Nephron progenitor cell (in vitro differentiated cells): ENCODE measurements at places on chromosomes 12 and 14.

DNA sequence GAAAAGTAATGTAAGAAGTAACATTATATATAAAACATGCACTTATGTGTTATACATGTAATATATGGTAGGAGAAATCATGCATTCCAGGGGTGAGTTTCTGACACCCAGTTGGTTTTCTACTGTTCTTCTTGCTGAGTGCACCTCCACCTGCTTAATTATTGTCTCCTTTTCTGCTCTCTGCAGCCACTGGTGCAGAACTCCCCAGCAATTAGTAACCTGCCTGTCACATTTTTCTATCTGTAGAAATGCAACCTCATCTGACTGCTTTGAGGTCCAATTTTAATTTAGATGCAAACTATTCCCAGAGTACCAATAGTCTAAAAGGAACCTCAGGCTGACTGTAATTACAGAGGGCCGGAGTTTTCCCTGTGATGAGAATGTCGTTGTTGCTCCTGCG is 842.1 kb downstream of the AACS start:
- no peak for DNase-seq

GRCh38 chr12:50049254-50050118 is 7.9 kb upstream of the ASIC1 start:
- DNase-seq, result no peak

DNA sequence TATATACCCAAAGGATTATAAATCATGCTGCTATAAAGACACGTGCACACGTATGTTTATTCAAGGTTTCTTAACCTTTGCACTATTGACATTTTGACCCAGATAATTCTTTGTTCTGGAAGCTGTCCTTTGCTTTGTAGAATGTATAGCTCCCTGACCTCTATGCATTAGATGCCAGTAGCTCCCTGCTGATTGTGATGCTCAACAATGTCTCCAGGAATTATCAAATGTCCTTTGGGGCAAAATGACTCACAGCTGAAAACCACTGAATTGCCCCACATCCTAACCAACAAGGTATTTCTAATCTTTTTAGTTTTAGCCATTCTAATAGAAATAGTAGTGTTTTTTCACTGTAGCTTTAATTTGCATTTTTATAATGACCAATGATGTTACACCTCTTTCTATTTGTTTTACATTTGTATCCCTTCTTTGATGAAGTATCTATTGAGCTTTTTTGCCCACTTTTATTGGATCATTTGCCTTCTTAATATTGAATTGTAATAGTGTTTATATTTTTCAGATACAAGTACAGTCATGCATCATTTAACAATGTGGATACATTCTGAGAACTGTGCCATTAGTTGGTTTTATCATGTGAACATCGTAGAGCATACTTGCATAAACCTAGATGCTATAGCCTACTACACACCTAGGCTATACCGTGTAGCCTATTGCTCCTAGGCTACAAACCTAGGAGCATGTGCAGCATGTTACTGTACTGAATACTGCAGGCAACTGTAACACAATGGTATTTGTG is 10.4 kb upstream of the NOPCHAP1 start:
- DNase-seq, result no peak

DNA sequence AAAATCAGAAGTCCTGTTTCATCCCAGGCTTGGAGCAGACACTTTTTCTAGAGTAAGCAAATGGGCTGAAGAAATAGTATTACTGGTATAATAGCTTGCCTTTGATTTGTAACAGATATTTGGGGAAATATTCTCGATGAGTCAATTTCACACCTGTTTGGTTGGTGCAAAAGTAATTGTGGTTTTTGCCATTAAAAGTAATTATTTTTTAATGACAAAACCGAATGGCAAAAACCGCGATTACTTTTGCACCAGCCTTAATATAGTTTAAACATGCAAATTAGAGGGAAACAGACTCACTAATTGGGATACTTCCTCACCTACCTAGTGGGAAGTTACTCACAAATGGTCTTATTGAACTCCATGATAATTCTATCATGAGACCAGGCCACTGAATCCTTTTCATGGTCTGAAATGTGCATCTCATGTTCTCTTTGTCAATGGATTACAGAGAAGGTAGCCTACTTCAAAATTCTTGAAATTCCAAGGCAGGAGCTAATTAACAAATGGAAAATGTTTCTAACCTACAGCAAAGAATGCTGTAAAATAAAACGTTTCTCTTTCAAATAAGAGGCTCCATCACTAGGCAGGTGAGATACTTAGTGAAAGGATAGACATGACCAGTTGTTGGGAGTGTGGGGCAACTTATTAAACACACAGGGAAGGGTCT is 391.3 kb downstream of the EMP1 start:
- DNase-seq, result no peak
